Osteoblast (primary cell): ENCODE measurements at places on chromosomes 5 and 9. TPM values are rescaled to one million over a fixed set of nuclear protein-coding genes. Genes with fewer than 3 reads are reported as not detected.

GRCh38 chr5:153153086-153153485 lies 337.4 kb upstream of the GRIA1 start:
- DNase-seq, result no peak

DNA sequence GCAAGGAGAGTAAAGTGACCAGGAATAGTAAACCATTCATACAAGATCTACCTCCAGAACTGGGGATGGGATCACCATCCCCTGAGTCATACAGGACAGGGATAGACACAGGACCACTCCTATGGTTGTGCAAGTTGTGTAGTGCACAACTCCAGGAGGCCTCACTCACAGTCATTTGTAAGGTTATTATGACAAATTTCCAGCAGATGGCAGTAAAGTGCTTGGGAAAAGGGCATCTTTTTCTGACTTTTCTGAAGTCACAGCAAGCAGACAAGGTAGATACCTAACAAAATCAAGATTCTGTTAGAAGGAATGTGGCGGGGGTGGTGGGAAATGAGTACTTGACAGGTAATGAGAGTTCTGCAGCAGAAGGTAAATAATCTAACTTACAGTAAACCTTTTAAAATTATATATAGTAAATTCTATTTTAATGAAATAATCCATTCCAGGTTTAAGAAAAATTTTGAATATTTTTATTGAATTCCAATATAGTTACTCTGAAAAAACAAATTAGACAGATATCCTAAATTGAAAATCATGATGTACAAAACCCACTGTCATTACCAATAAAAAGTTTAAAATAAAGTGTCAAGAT lies 16.7 kb upstream of the KIF27 start:
- peak; percentile 65 for DNase-seq

DNA sequence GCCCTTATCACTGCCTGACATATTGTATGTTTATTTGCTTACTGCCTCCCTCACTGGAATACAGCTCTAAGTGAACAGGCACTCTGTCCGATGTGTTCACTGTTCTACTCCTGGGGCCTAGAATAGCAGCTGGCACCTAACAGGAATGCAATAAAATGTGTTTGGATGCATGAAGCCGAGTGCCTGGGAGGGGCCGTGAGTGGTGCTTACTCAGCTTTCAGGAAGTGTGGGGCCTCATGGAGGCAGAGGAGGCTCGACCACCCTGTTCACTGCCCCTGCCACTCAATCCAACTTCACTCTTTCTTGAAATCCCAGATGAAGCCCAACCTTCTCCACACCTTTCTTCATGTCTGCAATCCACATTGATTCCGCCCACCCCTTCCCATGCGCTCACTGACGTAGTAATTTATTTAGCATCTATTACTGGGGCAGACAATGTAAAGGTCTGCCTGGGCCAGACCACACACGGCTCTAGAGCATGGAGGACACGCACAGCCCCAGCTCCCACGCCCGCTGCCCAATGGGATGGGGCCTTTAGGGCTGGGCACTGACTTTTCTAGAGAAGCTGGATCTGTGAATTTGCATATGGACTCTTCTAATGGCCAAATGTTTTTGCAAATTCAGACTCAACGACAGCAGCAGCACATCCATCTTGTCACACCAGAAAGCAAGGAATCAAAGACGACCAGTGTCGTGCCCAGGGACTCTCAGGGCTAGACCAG lies 21.3 kb downstream of the TBC1D9B start:
- DNase-seq, result peak; percentile 26

GRCh38 chr5:52269401-52269800 lies 518.3 kb upstream of the ITGA1 start:
- no peak for DNase-seq

DNA sequence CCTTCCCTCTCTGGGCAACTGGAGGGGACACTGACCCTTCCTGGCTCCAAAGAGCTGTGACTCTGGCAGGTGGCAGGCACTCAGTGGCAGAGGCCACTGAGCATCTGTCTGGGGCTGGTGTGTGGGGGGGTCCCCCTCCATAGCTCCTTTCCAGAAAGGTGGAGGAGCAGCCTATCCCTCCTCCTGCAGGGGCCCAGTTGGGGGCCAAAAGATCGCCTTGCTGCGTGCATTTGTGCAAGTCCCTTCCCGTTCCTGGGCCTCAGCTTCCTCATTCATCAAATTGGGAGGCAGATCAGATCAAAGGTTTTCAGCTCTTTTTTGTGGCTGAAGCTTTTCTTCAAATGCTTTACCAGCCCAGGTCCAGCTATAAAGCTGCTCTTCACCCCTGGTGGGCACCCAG lies 77.7 kb downstream of the NTNG2 start:
- DNase-seq, result peak; percentile 71

DNA sequence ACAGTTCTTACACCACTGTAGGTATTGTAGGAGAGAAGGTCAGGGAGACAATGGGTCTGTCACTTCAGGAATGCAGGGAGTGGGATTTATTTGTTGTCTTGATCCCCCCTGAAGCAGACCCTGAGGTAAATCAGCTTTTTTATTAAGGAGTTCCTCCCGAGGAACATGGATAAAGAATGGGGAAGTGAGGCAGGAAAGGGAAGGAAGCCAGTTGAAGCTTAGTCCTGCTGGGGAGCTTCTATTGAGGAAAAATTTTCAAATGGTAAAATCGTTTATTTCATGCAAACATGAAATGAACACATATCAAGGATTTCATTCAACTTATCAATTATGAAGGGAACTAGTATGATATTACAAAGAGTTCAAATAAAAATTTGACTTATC lies 318.6 kb upstream of the PIK3R1 start:
- no peak for DNase-seq

Gene SLC22A4
- total RNA-seq, result 2.9 and 3.8 TPM in 2 replicates

Gene LCP2
- total RNA-seq, result not detected in 2 replicates

Gene MARCHF3
- 2.2 and 3.5 TPM in 2 replicates for total RNA-seq

Gene CARTPT
- not detected in 2 replicates for total RNA-seq

Gene IFNK
- not detected in 2 replicates for total RNA-seq
